Thymus (tissue), 14 donors: ENCODE measurements at places on chromosomes 5 and 9. TPM values are rescaled to one million over a fixed set of nuclear protein-coding genes. Genes with fewer than 3 reads are reported as not detected.

- no peaks in the 10 kb centered on the region for H3K27me3 ChIP-seq
- H3K27ac ChIP-seq, result no peak overlapping the region
- no peak for DNase-seq
- H3K36me3 ChIP-seq, result no peaks in the 10 kb centered on the region
Observed at GRCh38 chr5:142529626-142530278, 156.1 kb downstream of the FGF1 start.

DNA sequence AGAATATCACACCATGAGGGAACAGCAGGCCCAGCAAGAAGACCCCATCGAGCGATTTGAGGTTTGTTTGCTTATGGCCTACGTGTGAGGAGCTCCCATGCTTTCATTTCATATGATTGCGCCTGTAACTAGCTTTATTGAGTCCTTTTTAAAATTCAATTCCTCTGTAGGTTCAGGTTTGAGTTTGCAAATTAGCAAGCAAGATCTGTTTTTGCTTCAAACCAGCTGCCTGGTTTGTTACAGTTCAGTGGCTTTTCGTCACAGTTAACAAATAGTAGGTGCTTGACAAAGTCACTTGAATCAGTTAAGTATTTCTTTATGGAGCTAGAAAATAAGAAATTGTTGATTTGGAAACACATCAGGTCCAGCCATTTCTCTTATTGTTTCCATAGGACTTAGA lies 56.3 kb downstream of the GPR21 start:
- no peak overlapping the region for H3K4me3 ChIP-seq
- no peaks in the 10 kb centered on the region for H3K4me1 ChIP-seq
- no peak overlapping the region for H3K27ac ChIP-seq
- peaks cover 40% of the 10 kb centered on the region for H3K36me3 ChIP-seq
- H3K27me3 ChIP-seq, result no peaks in the 10 kb centered on the region
- DNase-seq, result no peak

GRCh38 chr5:146082798-146083197 lies 22.6 kb downstream of the PLAC8L1 start:
- no peak overlapping the region for H3K4me3 ChIP-seq
- H3K27me3 ChIP-seq, result no peaks in the 10 kb centered on the region
- H3K4me1 ChIP-seq, result no peaks in the 10 kb centered on the region
- DNase-seq, result no peak
- no peak overlapping the region for H3K27ac ChIP-seq

DNA sequence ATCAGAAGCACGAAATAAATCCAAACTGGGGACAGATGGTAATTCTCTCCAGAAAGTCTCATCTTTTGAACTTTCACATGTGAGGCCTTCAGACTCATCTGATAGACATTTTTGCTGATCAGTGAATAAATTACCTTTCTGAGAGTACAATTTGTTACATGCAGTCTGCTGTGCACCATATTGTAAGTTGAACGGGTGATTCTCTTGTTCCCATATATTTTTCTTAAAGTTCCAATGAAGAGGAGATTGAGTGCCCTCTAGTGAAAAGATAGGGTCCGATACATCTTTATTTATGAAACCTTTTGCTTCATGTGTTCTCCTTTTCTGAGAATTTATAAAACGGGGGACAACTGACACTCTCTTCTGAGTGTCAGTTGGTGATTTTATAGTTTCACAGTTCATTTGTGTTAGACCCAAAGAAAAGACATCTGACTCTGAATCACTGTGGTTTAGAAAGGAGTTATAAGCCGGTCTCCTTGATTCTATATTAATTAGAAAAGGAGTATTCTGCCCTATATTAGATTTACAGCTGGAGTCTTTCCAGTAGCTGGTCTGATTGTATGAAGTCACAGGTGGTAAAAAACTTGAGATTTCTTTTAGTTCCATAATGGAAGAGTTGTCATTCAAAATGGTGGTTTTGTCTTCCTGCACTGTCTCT lies 30.4 kb downstream of the GNG10 start:
- H3K36me3 ChIP-seq, result no peaks in the 10 kb centered on the region
- no peak overlapping the region for H3K4me3 ChIP-seq
- DNase-seq, result no peak
- H3K27ac ChIP-seq, result no peak overlapping the region
- no peaks in the 10 kb centered on the region for H3K4me1 ChIP-seq

- no peaks in the 10 kb centered on the region for H3K27me3 ChIP-seq
- peaks cover 4% of the 10 kb centered on the region for H3K36me3 ChIP-seq
- no peak overlapping the region for H3K4me3 ChIP-seq
- no peak for DNase-seq
- no peak overlapping the region for H3K27ac ChIP-seq
Observed at GRCh38 chr9:92737611-92738299, 26.9 kb downstream of the BICD2 start.

Gene GLRA1
- total RNA-seq, result not detected

Gene ZNF782
- total RNA-seq, result 5.2 TPM
